ENCODE measurements at places on chromosomes 1 and 21. TPM values are rescaled to one million over a fixed set of nuclear protein-coding genes. Genes with fewer than 3 reads are reported as not detected.
A peak's percentile ranks its signal among the peaks of the same experiment; 100 is the strongest.

FMO5 gene
- total RNA-seq: 0.53 TPM

SELENBP1 gene
- total RNA-seq: not detected

OLFM3 gene
- total RNA-seq: not detected

TENT5C gene
- 64.5 TPM for total RNA-seq

LIN28A gene
- not detected for total RNA-seq

- no peak overlapping the region for H3K27ac ChIP-seq
- H3K4me3 ChIP-seq: no peak overlapping the region
- no peaks in the 10 kb centered on the region for H3K36me3 ChIP-seq
- peaks cover 14% of the 10 kb centered on the region for H3K4me1 ChIP-seq
- H3K27me3 ChIP-seq: peaks cover 5% of the 10 kb centered on the region
These were observed 56.3 kb upstream of the BACE2 start for GRCh38 chr21:41111681-41112080.

- peaks cover 25% of the 10 kb centered on the region for H3K36me3 ChIP-seq
- peak; percentile 79 for DNase-seq
- peak overlapping the region; percentile 70 for H3K4me3 ChIP-seq
These were observed 59.1 kb downstream of the ITPKB start for GRCh38 chr1:226679853-226680516.

DNA sequence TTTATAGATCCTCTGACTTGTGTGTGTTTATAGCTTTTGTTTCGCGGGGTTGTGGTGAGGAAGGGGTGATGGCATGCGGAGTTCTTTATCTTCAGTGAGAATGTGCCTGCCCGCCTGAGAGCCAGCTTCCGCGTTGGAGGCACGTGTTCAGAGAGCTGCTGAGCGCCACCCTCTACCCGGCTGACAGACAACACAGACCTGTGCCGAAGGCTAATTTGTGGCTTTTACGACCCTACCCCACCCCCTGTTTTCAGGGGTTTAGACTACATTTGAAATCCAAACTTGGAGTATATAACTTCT is 14.4 kb upstream of the CD101 start:
- H3K27me3 ChIP-seq: peaks cover 2% of the 10 kb centered on the region
- H3K36me3 ChIP-seq: peaks cover 2% of the 10 kb centered on the region
- H3K4me3 ChIP-seq: peak overlapping the region; percentile 63
- H3K27ac ChIP-seq: peak overlapping the region; percentile 51
- peaks cover 29% of the 10 kb centered on the region for H3K4me1 ChIP-seq

- no peak overlapping the region for H3K4me3 ChIP-seq
- H3K27me3 ChIP-seq: peaks cover 6% of the 10 kb centered on the region
- H3K4me1 ChIP-seq: no peaks in the 10 kb centered on the region
- H3K36me3 ChIP-seq: no peaks in the 10 kb centered on the region
These were observed 159.9 kb downstream of the ZBTB18 start for GRCh38 chr1:244210884-244211558.

- H3K27me3 ChIP-seq: peaks cover 8% of the 10 kb centered on the region
- DNase-seq: no peak
- H3K36me3 ChIP-seq: no peaks in the 10 kb centered on the region
- H3K4me3 ChIP-seq: no peak overlapping the region
- no peak overlapping the region for H3K27ac ChIP-seq
These were observed 387.2 kb downstream of the PTPRU start for GRCh38 chr1:29623501-29623900.

GRCh38 chr1:213745451-213745850 is 242.3 kb upstream of the PROX1 start:
- H3K36me3 ChIP-seq: no peaks in the 10 kb centered on the region
- no peaks in the 10 kb centered on the region for H3K4me1 ChIP-seq
- no peak overlapping the region for H3K4me3 ChIP-seq
- no peak for DNase-seq

DNA sequence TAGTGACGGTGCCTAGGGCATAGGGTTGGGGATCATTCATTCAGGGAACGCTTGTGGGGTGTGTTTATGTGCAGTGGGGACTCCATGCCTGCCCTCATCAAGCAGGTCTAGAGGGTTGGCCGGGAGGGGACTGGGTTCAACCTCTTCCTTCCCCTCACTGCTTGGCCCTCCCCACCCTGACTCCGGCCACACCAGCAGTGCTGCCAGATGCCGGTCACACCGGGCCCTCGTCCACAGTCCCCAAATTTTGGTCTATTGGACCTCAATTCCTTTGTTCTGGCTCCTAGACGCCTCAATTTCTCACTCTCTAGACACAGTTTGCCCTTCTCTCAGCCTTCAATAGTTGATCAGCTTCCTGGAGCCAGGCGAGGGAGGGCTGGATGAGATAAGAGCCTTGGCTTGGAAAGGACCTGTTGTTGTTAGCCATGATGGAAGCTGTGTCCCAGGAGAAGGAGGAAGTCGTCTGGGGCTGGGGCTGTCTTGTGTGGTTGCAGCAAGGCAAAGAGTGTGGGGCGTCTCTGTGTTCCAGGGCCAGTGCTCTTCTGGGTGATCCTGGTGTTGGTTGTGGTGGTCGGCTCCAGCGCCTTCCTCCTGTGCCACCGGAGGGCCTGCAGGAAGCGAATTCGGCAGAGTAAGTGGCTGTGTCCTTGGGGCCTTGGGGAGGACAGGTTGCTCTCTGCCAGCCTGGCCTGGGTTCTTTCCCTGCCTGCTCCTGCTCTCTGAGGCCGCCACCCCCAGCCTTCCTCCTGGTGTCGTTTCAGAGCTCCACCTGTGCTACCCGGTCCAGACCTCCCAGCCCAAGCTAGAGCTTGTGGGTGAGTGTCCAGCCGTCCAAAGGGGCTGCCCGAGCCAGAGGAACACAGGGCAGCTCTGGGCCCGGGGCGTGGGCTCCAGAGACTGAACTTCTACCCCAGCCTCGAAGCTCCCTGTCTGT is 41.1 kb upstream of the TNFRSF1B start:
- peaks cover 32% of the 10 kb centered on the region for H3K4me1 ChIP-seq
- H3K4me3 ChIP-seq: no peak overlapping the region
- peaks cover 30% of the 10 kb centered on the region for H3K36me3 ChIP-seq
- H3K27me3 ChIP-seq: no peaks in the 10 kb centered on the region
- DNase-seq: no peak
- peak overlapping the region; percentile 61 for H3K27ac ChIP-seq

GRCh38 chr1:173869021-173869359 is 810 bp downstream of the ZBTB37 start:
- H3K36me3 ChIP-seq: peaks cover 60% of the 10 kb centered on the region
- H3K27ac ChIP-seq: peak overlapping the region; percentile 97
- peaks cover 69% of the 10 kb centered on the region for H3K4me1 ChIP-seq
- no peaks in the 10 kb centered on the region for H3K27me3 ChIP-seq

- H3K27me3 ChIP-seq: no peaks in the 10 kb centered on the region
- peaks cover 40% of the 10 kb centered on the region for H3K36me3 ChIP-seq
- DNase-seq: peak; percentile 22
- H3K4me3 ChIP-seq: no peak overlapping the region
- peaks cover 50% of the 10 kb centered on the region for H3K4me1 ChIP-seq
These were observed 13.5 kb downstream of the MRPS6 start for GRCh38 chr21:34086887-34087306.

GRCh38 chr1:51439895-51440294 is 79.2 kb downstream of the EPS15 start:
- DNase-seq: no peak
- H3K27ac ChIP-seq: no peak overlapping the region
- peaks cover 56% of the 10 kb centered on the region for H3K36me3 ChIP-seq

DNA sequence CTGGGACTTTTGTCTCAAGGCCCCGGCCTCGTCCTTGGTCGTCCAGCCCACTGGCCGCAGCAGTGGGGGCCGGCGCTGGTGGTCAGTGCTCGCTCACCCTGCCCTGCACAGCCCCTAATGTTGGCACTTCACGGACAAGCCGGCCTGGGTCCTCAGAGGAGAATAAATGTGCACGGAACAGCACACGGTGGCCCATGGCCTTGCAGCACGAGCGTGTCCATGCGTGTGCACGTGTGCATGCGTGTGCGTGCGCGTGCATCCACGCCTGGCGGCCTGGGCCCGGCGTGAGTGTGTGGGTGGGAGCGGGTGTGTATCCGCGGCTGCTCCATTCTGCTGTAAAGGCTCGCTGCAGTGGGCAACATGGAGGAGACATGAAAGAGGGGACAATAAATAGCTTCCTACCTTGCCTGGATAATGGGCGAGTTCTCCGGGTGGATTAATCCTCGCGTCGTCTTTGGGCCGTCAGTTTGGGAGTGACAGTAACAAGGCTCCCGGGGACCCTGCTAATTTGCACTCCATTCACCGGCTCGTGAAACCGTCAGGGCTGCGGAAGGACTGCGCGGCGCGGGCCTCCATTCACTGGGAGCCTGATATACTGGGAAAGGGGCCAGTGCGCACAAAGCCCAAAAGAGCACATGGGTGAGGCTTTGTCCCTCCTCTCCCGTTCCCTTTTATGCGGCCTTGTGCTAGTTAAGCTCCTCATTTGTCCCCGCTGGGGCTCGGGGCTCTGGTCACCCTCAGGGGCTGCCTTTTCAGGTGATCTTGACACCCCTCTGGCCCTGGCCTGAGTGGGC is 142.8 kb downstream of the PRDM16 start:
- H3K27ac ChIP-seq: no peak overlapping the region
- no peak for DNase-seq
- H3K36me3 ChIP-seq: no peaks in the 10 kb centered on the region
- H3K4me3 ChIP-seq: no peak overlapping the region

Measured in activated CD4-positive, alpha-beta memory T cell treated with anti-CD3 and anti-CD28 coated beads, Interleukin-2, amount 10 ng/mL, durations not matched to agents 7 days and 5 days (primary cell).